T-helper 9 cell (primary cell): ENCODE measurements at places on chromosomes 7 and 10.
A peak's percentile ranks its signal among the peaks of the same experiment; 100 is the strongest.

DNA sequence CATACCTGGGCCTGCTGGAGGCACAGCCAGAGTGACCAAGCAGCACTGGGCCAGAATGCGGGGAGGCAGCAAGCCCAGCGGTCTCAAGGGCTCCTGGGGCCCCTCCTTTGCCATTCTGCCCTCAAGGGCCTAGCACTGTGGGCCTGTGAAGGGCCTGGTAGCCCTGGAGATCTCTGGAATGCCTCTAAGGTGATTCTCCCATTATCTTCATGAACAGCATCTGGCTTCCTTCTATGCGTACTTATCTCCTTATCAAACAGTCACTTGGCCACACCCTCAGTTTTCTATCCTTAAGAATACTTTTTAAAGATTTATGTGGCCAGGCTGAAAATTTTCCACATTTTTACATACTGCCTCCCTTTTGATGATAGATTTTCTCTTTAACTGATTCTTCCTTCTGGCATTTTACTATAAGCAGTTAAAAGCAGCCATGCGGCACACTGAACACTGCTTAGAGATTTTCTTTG, 67.5 kb upstream of the CCNY start:
- no peak for DNase-seq

DNA sequence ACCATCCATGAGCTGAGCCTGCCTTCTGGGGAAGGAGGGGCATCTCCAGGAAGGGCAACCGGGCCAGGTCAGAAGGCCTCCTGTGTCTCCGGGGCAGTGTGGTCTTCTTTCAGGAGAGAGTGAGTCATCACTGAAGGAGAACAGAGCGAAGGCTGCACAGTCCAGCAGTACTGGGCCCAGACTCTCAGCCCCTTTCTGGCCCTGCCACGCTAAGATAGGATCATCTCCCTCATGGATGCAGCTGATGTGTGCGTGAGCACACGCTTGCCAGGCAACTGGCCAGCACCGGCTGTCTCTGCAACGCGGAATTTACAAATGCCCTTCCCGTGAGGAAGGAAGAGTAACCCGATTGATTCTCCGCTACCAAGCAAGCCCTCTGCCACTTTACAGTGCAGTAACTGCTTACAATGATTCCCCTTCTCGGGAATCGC, 328.2 kb downstream of the TNS3 start:
- no peak for DNase-seq

DNA sequence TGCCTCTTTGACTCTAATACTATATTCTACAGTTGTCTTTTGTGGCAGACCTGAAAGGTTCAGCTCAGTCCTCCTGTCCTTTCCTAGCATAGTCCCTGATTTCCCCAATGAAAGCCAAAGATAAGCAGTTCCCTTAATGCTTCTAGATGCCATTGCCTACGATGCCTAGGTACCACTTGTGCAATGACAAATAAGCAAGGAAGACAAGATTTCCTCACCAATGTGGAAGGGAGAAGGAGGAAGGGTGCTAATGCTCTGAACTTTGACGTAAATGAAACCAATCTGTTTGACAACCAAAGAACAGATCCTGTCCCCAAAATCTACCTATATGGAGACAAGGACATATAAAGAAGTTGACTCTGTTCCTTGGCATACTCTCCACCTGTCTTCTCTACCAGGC, 393.3 kb downstream of the KCNMA1 start:
- no peak for DNase-seq

DNA sequence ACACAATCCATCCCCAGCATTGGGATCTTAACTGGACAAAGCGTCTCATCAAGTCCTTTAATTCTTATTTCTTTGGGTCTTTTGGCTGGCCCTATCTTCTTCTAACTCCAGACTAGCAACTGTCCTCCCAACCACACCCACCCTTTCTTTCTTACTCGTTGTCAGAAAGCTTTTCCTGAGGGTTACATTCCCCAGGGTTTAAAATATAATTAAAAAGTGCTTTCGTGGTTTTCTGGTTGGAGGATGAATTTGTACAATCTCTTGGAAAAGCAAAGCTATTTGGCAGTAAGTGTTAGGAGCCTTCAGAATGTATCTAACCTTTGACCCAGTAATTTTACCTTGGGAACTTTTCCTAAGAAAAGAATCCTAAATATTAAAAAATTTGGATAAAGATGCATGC, 10.4 kb upstream of the ITGB8 start:
- DNase-seq = no peak

GRCh38 chr10:72328829-72329204, 25.9 kb downstream of the DNAJB12 start:
- no peak for DNase-seq

DNA sequence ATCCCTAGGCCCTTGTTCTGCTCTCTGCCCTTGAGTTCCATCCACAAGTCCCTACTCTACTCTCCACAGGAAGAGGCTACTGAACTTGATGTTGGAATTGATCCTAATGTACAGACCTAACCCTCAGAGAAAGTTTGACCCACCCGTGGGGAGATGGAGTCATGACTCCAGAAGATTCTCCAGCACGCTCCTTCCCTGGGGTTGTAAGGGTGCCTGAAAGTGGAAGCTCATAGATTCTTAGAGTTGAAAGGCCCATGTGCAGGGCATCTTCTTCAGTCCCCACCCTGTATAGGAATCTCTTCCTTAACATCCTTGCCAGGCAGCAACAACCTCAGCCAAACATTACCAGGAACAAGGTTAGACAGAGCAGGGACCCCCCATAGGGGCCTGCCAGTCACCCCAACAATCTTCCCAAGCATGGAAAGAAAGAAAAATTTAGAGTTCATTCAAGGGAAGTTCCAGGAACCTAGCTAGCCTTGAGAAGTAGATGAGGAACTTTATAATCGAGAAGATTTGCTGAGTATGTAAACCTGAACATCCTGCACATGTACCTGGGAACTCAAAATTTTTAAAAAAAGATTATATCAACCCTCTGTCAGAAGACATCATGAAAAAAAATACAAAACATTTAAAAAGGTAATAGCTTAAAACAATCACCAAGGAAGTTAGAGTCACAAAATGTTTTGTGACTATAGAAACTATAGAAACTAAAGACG, 49.5 kb downstream of the THNSL1 start:
- no peak for DNase-seq

- DNase-seq = no peak
Measured at GRCh38 chr7:33761449-33762080, 143.8 kb upstream of the BMPER start.

- no peak for DNase-seq
Measured at GRCh38 chr7:31493714-31494181, 20.1 kb upstream of the ITPRID1 start.

- DNase-seq = no peak
Measured at GRCh38 chr10:45395554-45395953, 21.5 kb downstream of the ALOX5 start.

- peak; percentile 20 for DNase-seq
Measured at GRCh38 chr10:31929261-31930022, 811 bp upstream of the ARHGAP12 start.

- no peak for DNase-seq
Measured at GRCh38 chr10:42690449-42691360, 52.3 kb upstream of the ZNF33B start.

DNA sequence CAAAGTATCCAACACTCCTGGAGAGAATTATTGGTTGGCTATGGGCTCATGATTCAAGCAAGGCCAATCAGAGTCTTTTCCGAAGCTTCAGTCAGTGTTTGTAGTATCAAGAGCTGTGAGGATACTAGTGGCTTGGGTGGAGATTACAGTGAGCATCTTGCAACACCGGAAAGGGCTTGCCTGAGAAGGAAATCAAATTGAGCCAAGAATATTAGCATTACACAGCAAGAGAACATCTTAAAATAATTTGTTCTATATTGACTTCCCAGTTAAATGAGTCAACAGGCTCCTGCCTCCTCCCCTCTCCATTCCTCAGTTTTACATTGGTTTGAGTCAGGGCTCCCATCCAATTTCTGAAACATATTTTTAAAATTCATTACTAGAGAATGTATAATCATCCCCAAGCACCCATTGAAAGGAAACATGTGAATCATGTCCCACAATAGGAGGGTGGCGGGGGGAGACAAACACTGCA, 127.4 kb downstream of the ELAPOR2 start:
- no peak for DNase-seq

DNA sequence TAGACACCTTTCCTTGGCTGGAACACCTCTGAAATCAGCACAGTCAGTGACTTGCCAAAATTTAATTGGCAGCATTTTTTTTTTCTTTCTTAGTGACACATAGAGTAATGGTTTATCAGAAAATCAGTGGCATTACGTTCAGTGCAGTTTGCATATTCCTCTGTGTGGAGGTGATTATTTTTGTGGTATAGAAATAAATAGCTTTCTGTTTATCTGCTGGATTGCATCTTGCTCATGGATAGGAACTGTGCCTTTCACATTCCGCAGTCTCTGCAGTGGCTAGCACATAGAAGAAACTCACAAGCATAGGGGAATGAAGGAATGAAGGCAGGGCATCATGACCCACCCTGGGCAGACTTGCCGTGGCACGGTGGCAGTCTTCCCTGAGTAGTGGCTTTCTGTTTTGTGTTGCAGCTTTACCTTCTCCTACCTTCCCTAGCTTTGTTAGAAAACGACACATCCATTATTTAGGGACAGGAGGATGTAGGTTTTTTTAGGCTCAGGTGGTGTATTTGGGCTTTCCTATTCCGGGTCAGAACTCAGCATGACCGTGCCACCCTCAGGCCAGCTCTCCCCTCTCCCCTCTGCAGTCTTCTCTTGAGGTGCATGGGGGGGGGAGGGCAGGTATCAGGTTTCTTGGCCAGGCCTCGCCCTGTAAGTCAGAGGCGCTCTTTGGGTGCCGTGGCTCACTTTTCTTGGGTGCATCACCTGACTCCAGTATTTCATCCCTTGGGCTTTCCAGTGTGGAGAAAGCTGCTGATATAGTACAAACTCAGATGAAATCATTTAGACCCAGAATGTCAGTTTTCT, 112.5 kb upstream of the GJD4 start:
- DNase-seq = no peak

DNA sequence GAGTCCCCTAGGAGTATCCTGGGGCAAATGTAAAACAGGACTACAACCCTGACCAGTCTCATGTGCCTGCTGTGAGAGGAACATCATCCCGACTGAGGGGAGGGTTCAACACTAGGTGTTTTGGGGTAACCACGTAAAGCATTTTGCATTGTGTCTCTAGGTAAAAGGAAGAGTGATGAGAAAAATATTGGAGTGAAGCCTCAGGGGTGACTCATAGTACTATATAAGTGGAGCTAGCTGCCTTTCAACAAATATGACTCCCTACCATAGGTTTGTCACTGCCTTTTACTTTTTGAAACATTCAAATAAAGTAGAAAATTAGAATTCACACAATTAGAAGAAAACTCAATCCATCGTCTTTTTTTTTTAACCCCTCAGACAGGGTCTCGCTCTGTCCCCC, 2.6 kb upstream of the CAMK2G start:
- no peak for DNase-seq

DNA sequence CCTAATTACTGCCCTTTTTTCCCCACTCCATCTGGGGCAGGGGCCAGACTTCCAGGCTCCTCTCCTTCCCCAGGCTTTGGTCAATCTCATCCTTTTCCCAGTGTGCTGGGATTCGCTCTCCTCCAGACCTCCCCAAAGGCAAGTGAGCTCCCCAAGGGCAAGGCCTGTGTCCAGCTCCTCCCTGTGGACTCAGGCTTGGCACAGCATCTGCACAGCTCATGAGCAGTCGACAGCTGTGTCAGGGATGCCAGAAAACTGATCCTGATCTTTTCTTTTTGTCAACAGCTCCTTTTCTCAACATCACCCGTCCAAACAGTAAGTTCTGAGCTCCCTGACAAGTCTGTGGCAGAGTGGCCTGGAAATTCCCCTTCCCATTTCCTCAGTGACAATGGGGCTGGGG, 67.1 kb downstream of the C10orf120 start:
- DNase-seq = no peak

- DNase-seq = no peak
Measured at GRCh38 chr7:116934580-116934979, 18.7 kb upstream of the ST7 start.

DNA sequence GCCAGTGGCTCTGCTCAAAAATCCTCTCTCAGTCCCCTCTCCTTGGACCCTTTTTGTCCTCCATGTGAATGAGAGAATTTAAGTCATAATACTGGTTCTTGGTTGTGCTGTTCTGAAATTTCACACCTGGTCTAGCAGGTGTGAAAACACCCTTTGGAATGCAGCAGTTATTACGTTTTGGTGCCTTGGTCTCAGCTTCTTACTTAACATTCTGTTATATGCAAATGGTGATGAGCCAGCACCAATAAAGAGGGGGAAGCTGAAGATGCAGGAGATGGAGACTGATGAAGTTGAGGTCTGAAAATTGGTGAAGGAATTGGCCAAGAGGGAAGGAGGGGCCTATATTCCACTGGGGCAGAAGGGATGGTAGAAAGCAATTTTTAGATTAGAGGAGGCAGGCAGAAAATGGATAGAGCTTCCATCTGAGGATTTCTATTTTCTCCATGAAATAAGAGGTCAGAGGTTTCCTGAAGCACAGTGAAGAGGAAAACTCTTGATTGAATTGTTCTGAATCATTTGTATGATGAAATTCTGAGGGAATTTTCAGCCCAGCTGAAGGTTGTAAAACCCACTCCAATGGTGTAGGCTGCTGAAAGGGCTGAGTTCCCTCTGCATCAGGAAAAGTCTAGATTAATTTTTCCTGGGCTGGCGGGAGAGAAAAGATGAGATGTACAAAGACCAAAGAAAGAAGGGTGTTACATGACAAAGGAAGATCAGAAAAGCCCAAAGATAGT, 94.0 kb upstream of the FAM180A start:
- no peak for DNase-seq

DNA sequence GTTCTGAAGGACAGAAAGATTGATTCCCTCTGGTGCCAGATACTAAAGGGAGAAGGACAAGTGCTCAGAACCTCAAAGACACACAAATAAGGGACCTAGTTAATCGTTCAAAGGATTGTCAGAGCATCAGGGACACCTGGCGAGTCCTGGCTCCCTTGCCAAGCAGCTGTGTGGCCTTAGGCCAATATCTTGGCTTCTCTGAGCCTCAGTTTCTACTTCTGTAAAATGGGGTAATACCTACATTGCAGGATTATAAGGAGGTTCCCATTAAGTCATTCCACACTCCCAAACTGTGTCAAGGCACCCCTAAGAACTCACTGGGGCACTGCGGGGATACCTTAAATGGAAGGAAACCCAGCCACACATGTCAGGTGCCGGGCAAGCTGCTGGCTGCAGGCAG, 29.4 kb downstream of the DRGX start:
- no peak for DNase-seq

DNA sequence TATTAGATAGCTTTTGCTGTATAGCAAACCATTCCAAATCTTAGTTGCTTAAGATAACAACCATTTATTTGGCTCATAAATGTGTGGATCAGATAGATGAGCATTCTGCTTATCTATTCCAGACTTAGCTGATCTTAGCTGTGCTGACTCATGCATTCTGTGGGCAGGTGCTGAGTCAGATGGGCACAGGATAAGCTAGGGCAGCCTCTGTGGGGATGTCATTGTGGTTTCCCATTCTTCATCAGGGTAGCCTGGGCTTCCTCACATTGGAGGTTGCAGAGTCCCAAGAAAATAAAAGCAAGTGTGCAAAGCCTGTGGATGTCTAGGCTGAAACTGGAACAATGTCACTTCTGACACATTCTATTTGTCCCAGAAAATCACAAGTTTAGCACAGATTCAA, 917.0 kb downstream of the TYW1 start:
- no peak for DNase-seq
